NCI-H1092 (cell line): ENCODE measurements at places on chromosomes 4 and X.

DNA sequence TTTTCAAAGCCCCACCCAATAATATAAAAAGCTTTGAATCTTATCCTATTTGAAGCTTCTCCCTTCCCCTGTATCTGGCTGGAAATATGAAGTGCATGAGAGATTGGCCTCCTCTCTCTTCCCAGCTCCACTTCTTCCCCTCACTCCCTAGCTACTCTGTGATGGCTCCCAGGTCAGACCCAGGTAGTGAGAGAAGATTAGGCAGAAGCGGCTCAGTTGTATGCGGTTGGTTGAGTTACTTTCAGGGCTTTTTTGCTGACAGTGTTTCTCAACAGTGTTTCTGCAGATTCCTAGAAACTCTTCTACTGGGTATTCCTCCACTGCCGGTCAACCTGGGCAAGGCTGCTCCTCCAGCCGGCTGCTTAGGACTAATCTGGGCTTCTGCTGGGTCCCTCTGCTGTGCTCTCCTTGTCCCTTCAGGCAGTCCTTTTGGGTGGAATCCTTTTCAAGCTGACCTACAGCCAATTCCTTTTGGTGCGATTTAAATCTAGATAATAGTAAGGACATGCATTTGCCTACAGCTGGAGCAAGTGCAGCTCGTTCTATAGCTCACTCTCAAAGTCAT is 87.4 kb upstream of the SLC7A11 start:
- no peak for DNase-seq

- DNase-seq, result no peak
Measured at GRCh38 chrX:123830309-123830708, 29.5 kb upstream of the XIAP start.

DNA sequence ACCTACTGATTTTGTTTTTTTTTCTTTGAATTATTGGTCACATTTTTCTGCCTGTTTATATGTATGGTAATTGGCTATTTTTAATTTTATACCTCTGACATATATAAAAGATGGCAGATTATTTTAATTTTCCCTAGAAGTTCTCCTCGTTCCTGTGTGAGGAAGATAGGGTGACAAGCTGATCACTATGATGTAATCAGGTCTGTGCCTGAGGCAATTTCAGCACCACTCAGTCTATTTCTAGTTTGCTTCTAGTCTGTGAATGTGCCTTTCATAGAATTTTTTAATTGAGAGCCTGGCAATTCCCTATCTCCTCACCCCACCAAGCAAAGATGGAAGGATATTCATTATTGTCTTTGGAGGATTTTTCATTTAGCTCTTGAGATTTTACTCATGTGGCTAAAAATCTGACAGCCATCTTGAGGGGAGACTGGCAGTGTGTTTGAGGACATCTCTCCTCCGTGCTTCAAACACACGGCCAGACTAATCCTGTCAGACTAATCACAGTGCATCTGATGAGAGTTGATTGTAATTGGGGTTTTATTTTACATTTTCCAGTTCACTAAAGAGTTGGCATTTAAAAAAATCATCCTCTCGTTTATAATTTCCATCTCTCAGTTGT is 500.3 kb downstream of the TRIML1 start:
- DNase-seq, result no peak

- no peak for DNase-seq
Measured at GRCh38 chr4:108851366-108851765, 88.5 kb upstream of the ETNPPL start.

DNA sequence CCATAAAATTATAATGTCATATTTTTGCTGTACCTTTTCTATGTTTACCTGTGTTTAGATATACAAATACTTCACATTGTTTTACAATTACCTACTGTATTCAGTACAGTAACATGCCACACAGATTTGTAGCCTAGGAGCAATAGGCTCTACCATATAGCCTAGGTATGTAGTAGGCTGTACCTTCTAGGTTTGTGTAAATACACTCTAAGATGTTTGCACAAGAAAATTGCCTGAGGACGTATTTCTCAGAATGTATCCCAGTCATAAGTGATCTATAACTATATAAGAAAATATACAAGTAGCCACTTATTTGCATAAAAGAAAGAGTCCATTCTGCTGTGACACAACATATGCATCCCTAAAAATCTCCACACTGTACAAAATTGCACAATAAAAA is 36.3 kb upstream of the SCML1 start:
- DNase-seq, result no peak

DNA sequence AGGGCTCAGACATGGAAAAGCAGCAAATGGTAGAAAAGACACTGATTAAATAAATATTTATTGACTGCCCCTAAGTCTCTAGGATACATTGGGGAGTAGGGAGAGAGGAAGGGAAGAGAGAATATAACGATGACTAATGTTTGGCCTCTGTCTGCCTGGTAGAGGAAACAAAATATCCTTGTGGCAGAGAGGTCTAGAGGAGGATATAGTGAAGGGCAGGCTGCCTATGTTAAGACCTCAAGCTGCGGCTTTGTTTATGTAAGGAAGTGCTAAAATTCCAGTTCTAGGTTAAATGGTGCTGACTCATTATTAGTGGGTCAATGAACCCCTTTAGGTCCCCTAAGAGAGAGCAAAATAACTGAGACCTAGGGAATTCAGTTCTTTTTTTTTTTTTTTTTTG is 427.3 kb upstream of the FTHL17 start:
- no peak for DNase-seq

GRCh38 chr4:1344696-1345095 is 2.3 kb upstream of the UVSSA start:
- no peak for DNase-seq

- no peak for DNase-seq
Measured at GRCh38 chr4:42348247-42348646, 49.0 kb upstream of the SHISA3 start.

GRCh38 chr4:58191109-58191508 is 1080.9 kb upstream of the IGFBP7 start:
- no peak for DNase-seq

GRCh38 chrX:28158019-28158777 is 176.9 kb upstream of the DCAF8L1 start:
- DNase-seq, result no peak

GRCh38 chr4:143282211-143282707 is 54.4 kb upstream of the GAB1 start:
- no peak for DNase-seq
